Uterus (tissue), 4 donors: ENCODE measurements at places on chromosomes 6 and 20.
A peak's percentile ranks its signal among the peaks of the same experiment; 100 is the strongest.

- no peak for DNase-seq
Observed at GRCh38 chr6:159819932-159820640, 20.0 kb downstream of the PNLDC1 start.

DNA sequence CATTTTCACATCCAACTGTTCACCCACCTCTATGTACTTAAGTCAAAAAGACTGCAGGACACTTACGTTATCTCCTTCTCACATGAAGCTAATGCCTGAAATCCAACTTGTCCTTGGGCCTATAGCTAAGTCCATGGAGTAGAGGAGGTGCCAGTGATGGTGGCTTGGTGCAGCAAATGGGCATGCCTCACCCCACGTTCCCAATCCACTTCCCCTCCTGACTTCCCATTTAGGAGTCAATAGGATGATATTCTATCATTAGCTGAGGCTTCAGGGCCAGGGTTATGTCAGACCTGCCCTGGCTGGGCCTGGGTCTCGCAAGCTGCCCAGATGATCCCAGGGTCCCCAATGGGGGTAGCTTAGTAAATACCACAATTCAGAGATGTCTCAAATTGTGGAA lies 410.4 kb downstream of the MAFB start:
- DNase-seq: no peak

GRCh38 chr6:11460001-11460668 lies 77.4 kb upstream of the TMEM170B start:
- no peak for DNase-seq

DNA sequence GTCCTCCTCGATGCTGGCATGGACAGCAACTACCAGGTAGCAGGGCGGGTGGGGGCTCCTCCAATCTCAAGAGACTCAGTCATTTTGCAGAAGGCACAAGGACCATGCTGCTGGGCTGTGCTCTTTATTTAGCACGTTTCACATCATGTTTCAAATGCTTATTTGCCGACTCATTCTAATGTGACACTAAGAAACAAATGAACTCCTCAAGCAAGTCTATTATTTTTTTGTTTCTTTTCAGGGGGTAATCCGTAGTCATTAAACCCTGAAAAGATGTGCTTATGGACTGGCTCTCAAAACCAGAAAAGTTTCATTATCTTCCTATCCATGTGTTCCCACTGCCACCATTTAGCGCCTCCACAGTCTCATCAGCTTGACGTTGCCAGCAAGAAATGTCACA lies 92.9 kb downstream of the ANKS1A start:
- DNase-seq: no peak

- DNase-seq: no peak
Observed at GRCh38 chr20:34010405-34010931, 16.8 kb downstream of the RALY start.

DNA sequence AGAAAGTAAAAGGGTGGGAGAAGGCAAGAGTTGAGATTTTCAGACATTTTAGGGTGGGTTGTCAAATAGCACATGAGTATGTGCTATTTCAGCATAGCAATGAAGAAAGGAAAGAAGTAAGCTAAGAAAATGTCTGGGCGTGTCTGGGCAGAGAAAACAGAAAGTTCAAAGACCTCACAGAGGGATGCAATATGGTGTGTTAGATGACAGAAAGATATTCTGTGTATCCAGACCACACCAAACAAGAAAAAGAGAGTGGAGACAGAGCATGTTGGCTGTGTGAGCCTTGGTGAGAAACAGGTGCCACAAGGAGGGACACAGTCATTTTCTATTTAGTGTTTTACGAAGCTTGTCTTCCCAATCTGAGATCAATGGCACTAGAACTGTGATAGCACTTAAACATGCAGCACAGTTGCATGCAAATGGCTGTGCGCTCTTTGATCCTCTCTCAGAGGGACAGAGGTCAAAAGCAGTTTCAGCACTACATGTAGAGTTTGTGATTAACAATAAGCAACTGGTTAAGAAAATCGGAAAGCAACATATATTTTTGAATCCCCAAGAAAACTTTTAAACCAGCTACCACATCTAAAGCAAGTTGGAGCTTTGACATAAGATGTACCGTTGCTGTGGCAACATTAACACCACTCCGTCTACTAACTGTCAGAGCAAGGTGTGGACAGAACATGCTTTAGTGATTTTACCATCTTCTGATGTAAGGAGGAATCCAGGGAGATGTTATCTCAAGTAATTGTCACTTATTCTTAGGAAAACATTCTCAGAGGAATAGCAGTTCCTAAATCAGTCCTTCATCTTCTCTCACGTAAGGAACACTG lies 515.5 kb upstream of the NOX3 start:
- no peak for DNase-seq

- no peak for DNase-seq
Observed at GRCh38 chr20:42255821-42256220, 637.6 kb upstream of the CHD6 start.

DNA sequence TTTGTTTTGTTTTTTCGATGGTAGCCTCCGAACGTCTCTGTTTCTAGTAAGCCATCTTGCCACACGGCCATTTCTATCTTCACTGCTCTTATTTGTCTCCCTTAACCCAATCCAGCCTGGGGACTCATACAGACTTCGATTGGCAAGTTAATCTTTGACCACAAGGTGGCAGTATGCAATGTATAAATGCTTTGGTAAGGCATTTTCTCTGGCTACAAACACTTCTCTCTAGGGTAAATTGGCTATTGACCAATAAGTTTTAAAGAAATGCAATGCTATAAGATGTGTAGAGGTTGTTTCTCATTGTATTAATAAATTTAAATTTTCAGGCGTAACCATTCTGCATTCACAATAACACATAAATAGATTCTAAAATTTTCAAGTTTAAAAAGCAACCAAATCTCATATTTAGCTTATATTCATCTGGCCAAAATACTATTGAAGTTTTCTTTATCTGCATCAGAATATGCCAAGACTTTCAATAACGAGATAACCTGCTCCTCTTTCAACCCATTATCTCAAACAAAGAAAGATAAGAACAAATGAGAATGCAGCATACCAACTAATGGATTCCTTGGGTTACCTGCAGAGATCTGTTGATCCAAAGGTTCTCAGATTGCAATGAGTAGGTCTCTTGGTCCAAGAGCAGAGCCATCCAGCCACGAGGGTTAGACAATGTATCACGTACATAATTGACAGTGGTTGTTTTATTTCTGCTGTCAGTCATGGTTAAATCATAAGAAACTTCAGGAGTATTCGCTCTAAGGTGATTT lies 231.9 kb downstream of the PKHD1 start:
- DNase-seq: no peak

- no peak for DNase-seq
Observed at GRCh38 chr6:152503546-152503945, 133.6 kb downstream of the SYNE1 start.

GRCh38 chr6:7833751-7834070 lies 76.9 kb downstream of the TXNDC5 start:
- no peak for DNase-seq

- peak; percentile 52 for DNase-seq
Observed at GRCh38 chr20:19376451-19377229, 164.2 kb downstream of the SLC24A3 start.

DNA sequence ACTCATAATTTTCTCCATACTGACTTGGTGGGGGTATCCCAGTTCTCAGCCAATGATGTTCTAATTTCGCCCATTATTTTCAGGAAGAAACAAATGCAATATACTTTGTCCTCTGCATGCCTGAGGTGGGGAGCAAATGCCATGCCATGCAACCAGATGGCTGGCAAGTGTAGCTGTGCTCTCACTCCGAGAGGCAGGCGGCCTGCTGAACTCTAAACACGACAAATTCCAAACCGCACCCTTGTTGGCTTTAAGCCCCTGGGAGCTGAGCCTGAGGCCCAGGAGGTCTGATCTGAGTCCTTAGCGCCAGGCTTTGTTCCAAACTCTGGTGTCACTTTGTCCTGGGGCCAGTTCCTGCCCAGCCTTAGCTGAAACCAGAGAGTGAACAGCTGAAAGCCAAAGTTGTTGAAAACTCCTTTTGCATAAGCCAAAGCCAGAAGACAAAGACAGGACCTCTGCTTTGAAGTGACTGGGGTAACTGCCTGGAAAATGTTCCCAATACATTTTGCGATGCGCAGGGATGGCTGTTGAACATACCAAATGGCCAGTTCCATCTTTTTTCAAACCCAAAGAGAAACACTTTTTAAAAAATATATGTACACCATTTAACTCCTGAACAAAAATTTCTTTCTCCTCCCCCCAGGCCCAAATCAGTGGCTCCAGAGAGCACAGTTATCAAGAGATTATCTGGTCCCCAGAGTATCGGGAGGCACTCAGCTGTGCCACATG lies 46.2 kb downstream of the TTI1 start:
- DNase-seq: peak; percentile 23

DNA sequence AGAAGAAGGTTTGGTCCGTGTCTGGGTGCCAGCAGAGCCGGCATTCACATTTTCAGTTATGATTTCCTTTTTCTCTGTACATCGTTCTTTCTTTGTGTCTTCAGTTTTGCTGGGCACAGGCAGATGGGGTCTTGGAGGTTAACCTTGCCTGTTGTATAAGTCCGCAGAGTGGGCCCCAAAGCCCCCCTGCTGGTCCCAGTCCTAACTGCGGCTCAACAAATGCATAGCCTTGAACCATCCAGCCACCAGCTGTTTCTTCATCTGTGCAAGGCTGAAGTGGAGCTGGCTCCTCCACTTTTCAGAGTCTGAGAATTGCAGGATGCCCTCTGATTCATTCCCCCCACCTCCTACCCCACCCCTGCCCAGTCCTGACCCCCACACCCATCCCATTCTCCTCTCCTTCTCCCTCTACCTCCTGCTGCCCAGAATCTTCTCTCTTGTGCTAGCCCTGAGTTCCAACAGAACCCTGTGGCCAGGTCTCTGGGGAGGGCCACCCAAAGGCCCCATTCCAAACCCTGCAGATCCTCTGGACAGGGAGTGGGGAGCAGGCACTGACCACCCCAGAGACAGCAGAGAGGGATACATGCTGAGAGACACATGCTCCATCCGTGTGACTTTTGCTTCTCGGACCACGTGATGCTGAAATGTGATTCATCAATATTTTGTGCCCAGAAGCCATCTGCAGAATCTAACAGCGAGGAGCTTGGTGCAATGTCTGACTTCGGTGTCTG lies 386.5 kb upstream of the SULF2 start:
- no peak for DNase-seq

- DNase-seq: no peak
Observed at GRCh38 chr20:50693001-50693400, 1.7 kb upstream of the RIPOR3 start.

- DNase-seq: no peak
Observed at GRCh38 chr6:144217264-144217663, 66.9 kb downstream of the STX11 start.

DNA sequence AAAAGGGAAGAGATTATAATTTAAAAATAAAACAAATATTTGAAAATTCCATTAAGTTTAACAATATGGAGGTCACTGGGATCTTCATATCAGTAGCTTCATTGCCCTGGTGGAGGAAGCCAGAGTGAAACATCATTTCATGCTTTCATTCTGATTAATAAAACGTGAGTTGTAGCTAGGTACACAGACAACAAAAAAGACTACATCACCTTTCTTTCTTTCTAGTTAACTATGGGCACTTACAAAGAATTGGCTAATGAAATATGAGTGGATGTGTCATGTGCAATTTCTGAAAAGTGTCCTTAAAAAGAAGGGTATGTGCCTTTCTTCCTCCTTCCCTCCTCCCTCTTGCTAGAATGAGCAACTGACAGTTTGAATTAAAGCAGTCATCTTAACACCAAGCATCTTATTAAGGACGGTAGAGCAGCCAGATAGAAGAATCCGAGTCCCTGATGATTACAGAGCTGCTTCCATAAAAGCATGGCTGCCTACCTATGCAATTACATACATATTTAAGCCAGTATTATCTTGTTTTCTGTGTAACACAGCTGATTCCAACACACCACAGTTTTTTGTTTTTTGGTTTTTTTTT lies 3.4 kb downstream of the SERAC1 start:
- no peak for DNase-seq

DNA sequence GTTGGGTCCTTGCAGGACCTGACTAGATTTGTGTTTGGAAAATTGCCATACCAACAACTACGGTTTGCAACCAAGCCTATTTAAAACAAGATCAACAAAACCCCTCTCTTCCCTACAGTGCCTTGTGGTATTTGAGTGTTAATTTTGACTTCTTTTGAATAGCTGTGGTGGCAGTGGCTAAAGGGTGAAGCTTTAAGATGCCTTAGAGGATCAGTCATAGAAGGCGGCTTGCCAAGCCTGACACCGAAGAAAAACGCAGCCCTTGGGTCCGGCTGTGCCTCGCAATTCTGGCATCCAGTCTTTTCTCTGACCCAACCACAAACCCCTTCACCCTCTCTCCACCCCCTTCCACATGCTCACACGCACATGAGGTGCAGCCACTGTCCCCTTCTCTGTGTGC lies 32.6 kb downstream of the BMP6 start:
- no peak for DNase-seq

DNA sequence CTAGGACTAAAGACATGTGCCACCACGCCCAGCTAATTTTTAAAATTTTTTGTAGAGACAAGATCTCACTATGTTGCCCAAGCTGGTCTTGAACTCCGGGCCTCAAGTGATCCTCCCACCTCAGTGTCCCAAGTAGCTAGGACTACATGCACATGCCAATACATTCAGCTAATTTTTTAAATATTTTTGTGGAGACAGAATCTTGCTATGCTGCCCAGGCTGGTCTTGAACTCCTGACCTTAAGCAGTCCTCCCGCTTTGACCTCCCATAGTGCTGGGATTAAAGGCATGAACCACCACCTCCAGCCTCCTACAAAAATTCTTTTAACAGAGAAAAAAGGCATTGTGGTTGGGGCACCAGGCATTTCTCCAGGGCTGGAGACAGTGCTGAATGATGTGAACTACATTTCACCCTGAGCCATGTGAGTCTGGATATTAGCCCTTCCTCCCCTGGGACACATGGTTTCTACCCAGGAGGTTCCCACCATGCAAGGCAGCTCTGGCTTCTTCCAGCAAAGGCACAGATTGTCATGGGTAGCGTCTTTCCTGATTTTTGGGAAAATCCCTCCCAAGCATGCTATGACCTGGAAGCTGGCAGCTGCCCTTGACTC lies 36.3 kb upstream of the CMTR1 start:
- DNase-seq: no peak

DNA sequence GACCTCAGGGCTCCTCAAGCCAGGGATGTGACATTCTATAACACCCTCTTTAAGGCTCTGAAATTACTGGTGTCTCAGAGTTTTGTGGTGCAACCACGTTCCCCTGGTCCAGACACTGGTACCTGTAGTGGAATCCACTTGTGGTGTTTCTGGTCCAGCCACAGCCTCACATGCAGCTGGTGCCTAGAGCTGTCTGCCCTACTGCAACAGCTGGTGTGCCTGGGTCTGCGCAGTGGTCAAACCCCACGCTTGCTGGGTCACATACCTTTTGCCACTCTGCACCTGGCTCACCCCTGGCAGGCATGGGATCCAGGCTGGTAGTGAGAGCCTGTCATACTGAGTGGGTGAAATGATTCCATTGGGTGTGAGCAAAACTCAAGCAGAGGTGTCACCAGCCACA lies 1230.2 kb upstream of the EYS start:
- no peak for DNase-seq
